Right lobe of liver (tissue), 6 donors: ENCODE measurements at places on chromosomes 5 and 9. TPM values are rescaled to one million over a fixed set of nuclear protein-coding genes. Genes with fewer than 3 reads are reported as not detected.

DNA sequence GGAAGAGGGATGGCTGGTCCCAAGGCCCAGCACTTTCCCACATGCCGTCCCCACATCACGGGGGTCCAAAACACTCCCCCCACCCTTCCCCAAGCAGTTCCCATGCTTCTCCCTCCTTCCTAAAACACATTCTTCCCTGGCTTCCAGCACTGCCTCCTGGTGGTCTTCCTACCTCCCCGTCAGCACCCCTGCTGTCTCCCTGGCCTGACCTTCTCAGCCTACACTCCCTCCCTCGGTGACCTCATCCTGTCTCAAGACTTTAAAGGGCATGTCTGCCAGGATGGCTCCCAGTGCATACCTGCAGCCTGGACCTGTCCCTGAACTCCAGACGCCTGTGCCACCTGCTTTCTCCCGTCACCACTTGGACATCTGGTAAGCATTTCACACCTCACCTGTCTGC, 4.3 kb upstream of the NCS1 start:
- DNase-seq, result no peak

- DNase-seq, result no peak
Measured at GRCh38 chr5:29367176-29367833, 1826.2 kb upstream of the CDH6 start.

DNA sequence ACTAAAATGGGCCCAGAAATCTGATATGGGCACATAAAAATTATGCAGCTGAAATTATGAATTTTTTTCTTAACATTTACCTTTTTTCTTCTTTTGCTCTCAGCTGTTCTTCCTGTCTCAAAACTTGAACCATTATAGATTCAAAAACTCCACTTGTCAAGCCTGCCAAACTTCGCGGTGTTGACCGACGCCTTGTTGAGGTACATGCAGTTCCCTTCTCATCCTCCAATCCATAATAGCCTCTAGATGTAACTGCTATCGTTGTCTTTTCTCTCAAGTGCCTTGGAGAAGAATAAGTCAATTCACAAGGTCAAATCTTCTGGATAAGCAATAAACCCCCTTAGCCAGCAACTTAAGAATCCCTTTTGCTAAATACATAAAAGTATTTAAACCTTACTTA, 27.2 kb downstream of the RANBP6 start:
- DNase-seq, result no peak

DNA sequence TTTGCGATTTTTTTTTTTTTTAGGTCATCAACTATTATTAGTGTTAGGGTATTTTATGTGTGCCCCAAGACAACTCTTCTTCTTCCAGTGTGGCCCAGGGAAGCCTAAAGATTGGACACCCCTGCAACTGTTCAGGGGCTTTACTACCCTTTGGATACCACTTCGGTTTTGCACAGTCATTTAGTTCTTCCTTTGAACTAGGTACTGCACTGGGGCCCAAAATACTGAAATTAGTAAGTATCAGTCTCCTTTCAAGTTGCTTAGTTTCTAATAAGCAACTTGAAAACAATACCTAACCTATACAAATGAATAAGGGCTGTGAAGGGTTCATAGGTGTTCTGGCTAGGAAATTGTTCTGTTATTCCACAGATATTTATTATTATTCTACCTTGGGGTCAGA, 45.3 kb downstream of the CWC27 start:
- no peak for DNase-seq

ANKRD34B gene
- not detected for total RNA-seq
